ENCODE measurements at places on chromosomes 16 and 17.

- peak; percentile 41 for DNase-seq
These were observed 15.1 kb downstream of the GJD3 start for GRCh38 chr17:40349477-40349894.

- DNase-seq, result no peak
These were observed 6.9 kb downstream of the SLC12A4 start for GRCh38 chr16:67961551-67961957.

DNA sequence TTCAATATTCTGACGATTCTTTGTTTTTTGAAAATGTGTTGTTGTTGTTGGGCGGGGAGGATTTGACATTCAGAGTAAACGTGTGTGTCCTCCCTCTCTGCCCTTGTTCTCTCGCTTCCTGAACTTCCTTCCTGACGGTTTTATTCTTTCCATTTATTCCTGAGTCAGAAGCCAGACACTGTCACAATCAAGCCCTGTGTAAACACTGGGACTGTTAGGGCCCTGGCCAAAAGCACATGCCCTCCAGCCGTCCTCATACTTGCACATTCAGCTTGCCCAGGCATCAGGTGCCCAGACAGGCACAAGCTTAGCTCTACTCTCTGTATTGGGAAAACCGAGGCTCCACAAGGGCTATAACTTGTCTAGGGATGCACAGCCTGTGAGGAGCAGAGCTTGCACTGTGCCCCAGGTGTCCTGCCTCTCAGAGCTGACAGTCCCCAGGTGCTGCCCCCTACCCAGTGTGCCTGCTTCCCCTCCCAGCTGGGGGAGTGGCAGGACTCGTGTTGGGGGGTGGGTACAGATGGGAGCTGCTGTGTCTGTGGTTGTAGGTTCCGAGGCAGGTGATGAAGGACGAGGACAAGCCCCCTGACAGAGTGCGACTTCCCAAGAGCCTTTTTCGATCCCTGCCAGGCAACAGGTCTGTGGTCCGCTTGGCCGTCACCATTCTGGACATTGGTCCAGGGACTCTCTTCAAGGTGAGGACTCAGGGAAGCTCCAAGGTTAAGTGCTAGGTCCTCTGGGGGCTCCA, 9.7 kb downstream of the ADGRG3 start:
- DNase-seq, result no peak

DNA sequence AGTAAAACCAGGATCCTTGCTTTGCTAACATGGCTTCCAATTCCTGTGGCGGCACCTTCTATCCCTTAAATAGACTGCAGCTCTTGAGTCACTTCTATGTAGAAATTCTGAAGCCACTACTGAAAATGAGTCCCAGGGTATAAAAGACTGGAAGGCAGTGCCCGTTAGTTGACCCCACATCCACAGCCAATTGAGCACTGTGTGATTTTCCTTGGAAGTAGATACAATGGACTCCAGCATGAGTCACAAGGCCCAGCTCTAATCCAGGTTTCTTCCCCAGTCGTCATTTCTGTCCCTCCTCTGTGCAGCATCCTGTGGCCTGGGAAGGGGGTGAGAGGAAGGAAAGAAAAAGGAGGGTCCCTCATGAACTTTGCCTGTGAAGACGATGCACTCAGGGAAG, 69.5 kb downstream of the HLF start:
- DNase-seq, result peak; percentile 6

DNA sequence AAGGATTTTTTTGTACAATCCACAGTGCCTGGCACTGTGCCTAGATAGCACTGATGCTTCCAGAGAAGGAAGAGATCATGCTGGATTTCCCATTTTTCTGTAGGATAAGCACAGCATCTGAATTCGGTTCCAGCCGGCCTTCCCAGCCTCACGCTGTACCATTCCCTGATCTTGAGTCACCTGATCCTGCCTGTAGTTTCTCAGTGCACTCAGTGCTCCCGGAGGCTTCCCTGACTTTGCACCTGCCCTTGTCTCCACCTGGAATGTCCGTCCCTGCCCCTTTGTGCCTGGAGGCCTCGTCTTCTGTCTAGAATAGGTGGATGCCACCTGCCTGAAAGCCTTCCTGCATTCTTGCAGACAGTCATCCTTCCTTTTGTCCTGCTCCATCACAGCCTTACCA, 179.9 kb downstream of the CCDC182 start:
- no peak for DNase-seq

- no peak for DNase-seq
These were observed 6.4 kb downstream of the PRKCA start for GRCh38 chr17:66308856-66309255.

DNA sequence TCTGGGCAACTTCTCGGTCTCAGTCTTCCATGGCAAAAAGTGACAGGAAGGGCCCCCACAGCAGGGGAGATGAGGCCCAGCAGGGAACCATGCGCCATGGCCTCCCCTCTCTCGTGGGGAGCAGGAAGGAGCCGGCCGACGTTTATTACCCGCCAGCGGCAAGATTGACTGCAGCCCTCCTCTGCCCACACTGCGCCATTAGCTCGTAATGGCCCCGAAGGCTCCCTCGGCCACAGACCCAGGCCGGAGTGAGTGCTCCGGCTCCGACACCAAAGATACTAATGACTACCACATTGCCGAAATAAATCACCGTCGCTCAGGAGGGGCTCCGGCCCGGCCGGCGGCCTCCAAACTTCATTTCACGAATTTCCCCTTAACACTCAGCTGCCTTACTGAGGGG, 226.9 kb downstream of the C16orf78 start:
- no peak for DNase-seq

DNA sequence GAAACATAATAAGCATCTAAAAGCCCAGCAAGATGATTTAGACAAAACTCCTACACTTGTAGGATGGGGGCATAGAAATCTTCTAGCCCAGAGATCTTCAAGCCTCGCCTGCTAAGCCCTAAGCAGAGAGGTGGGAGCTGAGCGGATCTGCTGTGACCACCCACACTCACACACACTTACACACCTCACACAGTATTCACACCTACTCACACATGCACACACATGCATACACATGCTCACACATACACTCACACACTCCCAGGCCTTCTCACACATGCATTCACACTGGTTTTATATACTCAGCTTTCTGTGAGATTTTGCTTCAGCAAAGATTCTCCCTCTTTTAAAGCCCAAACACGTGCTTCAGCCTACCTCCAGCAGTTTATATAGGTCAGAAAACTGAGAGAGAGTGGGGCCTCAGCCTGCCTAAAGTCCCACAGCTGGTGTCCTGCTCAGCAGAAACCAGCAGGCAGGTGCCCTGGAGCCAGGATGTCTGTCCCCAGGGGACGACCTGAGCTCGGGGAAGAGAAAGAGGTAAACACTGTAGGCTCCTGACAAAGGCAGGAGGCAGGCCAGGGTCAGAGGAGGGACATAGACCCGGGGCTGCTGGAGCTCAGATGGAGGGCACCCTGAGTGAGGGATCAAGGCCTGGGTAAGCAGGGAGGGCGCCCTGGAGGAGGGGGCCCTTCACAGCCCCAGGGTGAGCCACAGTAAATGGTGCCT, 12.0 kb upstream of the KRT19 start:
- DNase-seq, result no peak

DNA sequence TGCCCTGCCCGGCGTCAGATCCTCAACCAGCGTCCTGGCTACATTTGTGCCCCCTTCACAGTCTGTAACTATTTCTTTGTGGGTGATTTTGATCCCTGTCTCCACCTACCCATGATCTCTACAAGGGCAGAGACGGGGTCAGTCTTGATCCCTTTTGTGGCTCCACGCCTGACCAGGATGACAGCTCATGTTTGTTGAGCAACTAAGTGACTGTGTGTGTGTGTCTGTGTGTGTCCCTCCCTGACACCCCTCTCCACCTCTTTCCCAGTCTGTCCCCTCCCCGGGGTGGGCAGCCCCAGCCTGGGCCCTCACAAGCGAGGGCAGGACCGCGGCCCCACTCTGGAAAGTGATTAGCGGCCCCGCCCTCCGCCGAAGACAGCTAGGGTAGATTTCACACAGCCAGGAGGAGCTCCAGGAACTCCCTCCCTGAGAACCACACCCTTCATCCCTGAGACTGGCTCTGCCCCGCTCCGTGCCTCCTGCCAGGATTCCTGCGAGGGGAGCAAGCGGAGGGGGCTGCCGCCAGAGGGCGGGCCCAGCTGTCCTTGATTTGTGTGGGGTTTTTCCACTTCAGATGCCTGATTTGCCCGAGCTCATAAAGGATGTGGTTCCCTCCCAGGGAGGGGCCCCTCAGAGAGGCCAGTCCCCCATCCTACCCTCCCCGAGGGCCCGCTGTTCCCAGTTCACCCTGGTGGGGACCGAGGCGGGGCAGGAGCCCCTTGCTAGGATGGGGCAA, 5.3 kb upstream of the HS3ST6 start:
- DNase-seq, result peak; percentile 92

- no peak for DNase-seq
These were observed 116.1 kb downstream of the XYLT1 start for GRCh38 chr16:17354685-17355084.

GRCh38 chr16:31489616-31490584, 7.0 kb downstream of the SLC5A2 start:
- DNase-seq, result no peak

GRCh38 chr17:60106340-60107059, 27.8 kb upstream of the HEATR6 start:
- DNase-seq, result peak; percentile 86

GRCh38 chr16:81181013-81181720, 57.3 kb upstream of the BCO1 start:
- peak; percentile 99 for DNase-seq

GRCh38 chr17:81954131-81955057, 6.6 kb downstream of the NOTUM start:
- no peak for DNase-seq

GRCh38 chr16:8572919-8573724, 17.2 kb downstream of the TMEM114 start:
- DNase-seq, result peak; percentile 37

GRCh38 chr16:15610369-15610871, 32.5 kb downstream of the MARF1 start:
- DNase-seq, result no peak

- DNase-seq, result no peak
These were observed 492.8 kb upstream of the EEF2KMT start for GRCh38 chr16:5590416-5590815.

DNA sequence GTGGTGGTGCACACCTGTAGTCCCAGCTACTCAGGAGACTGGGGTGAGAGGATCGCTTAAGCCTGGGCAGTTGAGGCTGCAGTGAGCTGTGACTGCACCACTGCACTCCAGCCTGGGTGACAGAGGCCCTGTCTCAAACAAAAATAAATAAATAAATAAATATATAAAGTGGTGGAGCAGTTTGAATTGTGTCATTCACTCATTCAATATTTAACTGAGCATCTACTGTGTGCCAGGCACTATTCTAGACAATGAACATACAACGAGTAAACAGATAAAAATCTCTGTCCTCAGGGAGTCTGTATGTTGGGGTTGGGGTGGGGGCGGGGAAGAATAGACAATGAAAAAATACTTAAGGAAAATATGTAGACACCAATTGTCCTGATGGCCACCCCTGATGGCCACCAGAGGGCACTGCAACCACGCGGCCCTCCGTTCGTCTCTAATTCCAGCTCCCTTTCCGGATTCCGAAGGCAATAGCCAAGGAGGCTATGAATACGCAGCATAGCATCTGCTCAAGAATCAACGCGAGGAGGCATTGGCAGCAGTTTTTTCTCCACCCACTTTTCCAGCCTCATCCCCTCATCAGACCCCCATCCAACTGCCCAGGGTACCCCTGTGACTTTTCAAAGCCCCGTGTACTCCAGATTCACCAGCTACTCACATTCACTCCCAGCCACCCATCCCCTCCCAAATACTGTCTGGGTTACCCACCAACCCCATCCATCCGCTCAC, 21.4 kb downstream of the QPRT start:
- peak; percentile 82 for DNase-seq

DNA sequence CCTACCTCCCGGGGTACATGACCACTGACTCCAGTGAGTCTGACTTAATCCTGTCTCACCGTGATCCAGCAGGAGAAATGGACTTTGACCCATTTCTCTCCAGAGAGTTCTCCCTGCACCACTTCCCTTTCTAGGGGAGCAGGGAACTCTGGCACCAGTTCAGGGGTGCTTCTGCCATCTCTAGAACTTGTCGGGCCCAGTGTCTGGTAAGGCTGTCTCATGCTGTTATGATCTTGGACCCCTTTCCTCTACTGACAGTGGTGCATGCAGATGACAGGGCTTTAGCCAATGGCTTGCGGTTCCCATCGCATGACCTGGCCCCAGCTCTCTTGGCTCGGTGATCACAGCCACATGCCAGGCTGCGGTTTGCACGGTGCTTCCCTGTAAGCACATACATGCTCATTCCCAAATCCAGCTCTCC, 62.0 kb downstream of the SLC39A11 start:
- no peak for DNase-seq

DNA sequence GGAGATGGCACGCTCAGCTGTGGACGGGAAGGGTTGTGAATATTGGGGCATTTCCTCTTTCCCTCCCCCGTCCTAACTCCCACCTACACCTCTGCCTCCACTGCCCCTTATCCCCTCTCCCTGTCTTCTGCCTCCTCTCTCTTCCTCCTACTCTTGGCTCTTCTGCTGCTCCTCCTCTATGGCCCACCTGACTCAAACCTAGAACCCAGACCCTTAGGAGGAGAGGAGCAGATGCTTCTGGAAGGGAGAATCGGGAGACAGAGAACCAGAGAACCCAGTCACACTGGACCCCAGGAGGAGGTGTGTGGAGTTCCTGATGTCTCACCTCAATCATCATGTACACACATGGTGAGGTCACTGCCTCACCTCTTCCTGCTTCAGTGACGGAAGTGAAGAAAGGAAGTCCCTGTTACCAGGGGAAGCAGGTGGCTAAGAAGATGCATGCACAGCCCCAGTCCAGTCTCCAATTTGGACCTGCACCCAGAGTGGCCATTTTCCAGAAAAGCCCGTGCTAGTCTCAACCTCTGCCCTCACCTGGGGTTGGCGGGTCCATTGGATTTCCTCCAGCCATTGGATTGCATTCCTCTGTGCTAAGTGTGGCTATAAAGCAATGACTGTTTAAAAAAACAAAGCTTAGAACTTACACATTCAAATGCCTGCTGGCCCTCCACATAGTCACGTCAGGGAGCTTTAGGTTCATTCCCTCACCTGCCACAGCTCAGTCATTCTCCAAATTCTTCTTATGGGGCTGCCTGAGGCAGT, 4.0 kb downstream of the RNF222 start:
- peak; percentile 63 for DNase-seq

GRCh38 chr16:29961127-29961478, 776 bp upstream of the TMEM219 start:
- DNase-seq, result no peak

- DNase-seq, result peak; percentile 89
These were observed 596 bp downstream of the PROCA1 start for GRCh38 chr17:28710861-28711722.

DNA sequence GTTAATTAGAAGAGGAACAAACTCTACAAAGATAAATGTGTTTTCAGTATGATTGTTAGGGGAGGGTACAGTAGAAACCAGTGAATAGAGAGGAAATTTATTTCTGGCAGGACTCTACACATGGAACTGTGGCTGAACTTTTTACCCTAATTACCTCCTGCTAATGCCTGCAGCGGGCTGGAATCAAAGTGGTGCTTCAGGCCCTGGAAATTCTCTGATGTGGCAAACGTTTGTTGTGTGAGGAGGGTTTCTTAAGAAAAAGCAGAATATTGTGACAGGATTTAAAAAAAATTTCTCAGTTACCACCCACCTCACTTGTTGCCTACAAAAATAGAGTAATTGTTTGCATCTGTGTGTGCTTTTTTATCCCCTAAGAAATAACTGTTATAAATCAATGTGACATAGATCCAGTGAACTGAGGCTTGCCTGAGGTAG, 154.5 kb downstream of the BCAS3 start:
- DNase-seq, result no peak

- peak; percentile 36 for DNase-seq
These were observed 6.5 kb upstream of the UBB start for GRCh38 chr17:16374146-16374938.

GRCh38 chr16:58264007-58264406, 30.8 kb downstream of the PRSS54 start:
- no peak for DNase-seq

Measured in A172 (cell line).